Effector CD8-positive, alpha-beta T cell (primary cell): ENCODE measurements at places on chromosomes 1 and 21.
A peak's percentile ranks its signal among the peaks of the same experiment; 100 is the strongest.

DNA sequence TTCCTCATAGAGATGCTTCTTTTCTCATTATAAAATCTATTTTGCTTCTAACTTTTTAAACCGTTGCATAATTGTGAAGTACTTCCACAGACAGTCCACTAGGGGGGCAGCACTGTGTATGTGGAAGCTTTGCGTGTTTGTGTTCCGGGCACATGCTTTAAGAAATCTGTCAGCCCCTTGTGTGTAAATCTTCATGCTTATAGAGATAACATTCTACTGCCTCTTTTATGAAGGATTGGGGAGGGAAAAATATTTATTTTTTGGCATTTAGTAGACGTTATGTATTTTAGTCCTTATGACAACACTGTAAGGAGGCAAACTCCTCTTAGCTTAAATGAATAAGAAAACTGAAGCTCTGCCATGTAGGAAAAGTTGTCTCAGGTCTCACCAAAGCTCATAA lies 157.3 kb upstream of the PTGFR start:
- DNase-seq, result no peak

DNA sequence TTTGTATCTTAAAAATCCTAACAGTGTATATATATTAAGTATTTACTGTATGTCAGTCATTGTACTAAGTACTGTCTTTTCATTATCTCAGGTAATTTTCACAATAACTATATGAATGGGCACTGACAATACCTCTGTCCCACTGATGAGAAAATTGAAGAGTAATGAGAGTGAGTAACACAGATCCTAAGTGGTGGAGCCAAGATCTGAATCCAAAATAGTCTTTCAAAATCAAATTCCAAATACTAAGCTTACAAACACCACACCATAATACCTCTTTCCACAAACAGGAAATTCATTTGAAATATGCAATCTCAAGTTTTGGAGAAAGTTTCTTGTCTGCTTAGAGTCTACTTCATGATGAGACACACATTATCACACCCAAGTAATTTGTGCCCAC lies 105.9 kb upstream of the EDEM3 start:
- DNase-seq, result no peak

DNA sequence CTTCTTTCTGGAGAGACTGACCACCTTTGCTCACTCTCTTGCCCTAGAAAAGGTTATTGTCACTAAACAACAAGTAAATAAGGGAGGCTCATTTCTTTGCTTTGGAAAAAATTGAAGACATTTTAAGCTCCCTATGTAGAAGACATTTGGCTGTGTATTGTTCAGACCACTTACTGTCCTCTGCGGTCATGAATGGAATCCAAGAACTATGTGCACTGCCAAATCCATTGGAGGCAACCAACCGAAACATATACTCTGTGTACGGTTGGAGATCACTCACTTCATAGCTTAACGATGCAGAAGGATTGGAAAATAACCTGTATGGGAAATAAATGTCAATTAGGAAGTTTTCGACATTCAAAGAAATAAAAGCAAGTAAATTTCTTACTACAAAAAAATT lies 332.8 kb downstream of the KCTD3 start:
- DNase-seq, result no peak

GRCh38 chr1:212928323-212929291 lies 21.7 kb upstream of the VASH2 start:
- DNase-seq, result no peak

GRCh38 chr1:212281590-212281989 lies 3.6 kb upstream of the PPP2R5A start:
- no peak for DNase-seq

DNA sequence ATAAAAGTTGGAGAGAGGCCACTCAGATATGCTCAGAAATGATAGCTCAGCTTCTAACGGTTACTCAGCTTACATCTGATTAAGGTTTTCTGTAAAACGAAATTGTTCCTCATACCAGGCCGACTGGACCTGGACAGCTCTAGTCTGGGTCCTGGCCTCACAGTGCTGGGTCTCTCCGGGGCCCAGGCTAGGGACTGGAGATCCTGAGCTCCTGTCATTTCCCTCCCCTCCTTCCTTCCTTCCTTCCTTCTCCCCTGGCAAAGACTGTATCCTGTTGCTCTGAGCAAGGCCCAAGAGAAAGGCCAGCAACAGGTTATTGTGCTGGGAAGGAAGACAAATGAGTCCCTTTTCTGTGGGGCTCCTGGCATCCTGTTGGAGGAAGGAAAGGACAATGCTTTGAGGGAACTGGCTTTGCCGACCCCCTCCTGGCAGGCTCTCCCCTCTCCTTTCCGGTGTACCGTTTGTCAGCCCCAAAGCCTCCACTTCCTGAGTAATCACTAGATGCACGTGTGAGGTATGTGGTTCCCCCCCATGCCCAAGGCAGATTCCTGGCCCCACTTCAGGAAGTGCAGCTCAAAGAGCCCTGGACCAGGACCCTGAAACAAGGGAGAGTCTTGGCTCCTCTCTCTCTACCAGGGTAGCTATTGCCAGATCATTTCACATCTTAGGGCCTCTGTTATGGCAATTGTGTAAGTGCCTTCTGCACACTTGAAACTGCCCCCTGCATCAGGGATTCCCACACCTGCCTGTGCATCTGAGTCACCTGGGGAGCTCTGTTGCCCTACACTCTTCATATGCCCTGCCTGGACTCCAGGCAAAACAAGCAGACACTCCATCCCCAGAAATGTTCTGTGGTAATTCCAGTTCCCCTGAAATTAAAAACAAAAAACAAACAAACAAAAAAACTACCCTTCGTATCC lies 212.7 kb upstream of the FGGY start:
- no peak for DNase-seq

DNA sequence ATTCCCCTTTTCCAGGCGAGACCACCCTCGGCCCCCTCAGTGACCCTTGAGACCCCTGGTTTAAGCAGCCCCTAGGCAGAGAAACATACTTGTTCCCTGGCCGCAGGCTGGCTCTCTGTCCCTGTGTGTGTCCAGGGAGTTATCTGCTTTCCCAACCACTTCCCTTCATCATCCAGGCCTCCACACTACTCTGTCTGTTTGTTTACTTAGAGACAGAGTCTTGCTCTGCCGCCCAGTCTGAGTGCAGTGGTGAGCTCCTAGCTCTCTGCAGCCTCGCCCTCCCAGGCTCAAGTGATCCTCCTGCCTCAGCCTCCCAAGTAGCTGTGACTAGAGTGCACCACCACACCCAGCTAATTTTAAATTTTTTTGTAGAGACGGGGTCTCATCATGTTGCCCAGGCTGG lies 5.8 kb upstream of the VWA1 start:
- DNase-seq, result no peak

DNA sequence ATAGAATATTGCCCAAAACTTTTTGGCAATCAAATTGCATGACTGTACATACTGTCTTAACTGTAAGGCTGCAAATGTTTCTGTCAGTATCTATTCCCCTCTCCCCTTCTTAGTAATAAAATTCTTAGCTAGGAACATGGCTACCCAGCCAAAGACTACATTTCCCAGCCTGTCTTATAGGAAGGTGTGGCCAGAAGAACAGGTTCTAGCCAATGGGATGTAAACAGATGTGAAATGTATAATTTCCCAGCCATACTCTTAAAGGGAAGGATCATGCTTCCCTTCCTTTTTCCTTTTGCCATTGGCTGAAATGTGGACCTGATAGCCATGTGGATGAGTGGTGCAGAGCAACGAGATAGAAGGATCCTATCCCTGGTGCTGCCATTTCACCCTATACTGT lies 7.0 kb upstream of the HIVEP3 start:
- DNase-seq, result no peak

DNA sequence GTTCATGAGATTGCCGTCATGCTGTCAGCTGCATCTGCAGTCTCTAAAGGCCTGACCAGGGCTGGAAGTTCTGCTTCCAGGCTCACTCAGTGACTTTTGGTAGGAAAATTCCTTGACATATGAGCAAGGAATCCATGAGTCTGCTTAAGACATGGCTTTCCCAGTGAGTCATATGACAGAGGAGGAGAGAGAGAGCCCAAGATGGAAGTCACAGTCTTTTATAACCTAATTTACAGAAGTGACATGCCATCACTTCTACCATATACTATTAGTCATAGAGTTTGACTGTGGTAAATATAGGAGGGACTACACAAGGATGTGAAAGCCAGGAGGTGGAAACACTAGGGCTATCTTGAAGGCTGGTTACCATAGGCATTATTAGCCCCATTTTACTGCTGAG lies 115.2 kb downstream of the ROR1 start:
- DNase-seq, result no peak

- no peak for DNase-seq
Observed at GRCh38 chr21:31173881-31174555, 135.7 kb upstream of the KRTAP19-8 start.

DNA sequence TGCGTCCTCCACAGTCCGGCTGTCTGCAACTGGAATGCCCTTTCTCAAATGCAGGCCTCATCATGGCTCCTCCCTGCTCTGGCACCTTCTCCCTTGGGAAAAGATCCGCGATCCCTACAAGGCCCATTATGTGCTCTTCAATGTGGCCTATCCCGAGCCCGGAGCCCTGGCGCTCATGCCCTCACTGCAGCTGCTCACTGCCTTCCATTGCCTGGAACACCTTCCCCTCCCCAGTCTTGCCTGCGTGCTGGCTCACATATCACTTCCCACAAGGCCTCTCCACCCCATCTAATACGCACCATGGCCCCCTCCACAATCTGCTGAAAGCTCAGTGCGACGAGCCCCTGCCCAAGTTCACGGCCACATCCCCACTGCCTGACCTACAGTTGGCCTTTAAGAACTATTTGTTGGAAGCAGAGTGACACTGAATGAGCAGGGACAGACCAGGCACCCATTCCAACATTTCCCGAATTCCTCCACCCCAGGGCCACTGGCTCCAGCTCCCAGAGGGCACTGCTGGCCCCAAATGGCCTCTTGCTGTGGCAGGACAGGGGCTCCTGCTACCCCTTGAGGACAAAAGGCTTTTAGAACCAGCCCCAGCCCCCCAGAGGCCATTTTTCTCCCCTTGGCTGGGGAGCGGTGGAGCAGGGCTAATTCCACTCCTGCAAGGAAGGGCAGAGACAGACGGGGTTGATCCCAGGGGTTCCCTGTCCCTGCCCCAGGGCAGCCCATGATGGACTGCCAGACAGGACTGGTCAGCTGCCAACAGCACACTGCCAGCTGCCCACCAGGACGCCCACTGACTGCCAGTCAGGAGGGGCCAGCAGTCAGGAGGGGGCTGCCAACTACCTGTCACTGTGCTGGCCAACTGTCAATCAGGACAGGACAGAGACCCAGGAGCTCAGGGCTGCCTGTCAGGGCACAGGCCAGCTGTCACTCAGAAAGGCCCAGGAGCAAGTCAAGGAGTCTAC lies 64.8 kb downstream of the DHRS3 start:
- DNase-seq, result no peak

DNA sequence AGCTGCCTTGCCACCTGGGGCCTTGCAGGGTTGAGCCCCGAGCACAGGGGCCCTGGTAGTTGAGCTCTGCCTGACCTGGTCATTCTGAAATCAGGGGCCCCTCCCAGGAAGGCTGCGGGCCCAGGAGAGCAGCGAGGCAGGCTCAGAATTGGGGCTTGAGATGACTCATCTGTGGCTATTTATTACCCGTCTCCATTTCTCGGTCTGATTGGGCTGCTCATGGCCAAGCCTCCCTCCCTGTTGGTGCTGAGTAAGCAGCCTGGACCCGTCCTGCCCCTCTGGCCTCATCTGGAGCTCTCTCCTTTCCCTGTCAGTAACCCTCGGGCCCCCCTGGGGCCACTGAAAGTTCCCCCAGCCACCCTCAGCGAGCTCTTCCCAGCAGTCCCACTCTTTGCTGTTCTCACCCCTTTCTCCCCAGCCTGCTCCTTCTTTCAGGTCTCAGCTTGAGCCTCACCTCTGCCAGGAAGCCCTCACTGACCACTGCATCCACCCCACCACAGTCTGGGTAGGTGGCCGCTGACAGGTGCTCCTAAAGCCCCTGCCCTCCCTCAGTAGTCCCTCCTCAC lies 11.0 kb upstream of the TNFRSF8 start:
- DNase-seq, result no peak

- no peak for DNase-seq
Observed at GRCh38 chr1:91736715-91737615, 149.0 kb downstream of the TGFBR3 start.

DNA sequence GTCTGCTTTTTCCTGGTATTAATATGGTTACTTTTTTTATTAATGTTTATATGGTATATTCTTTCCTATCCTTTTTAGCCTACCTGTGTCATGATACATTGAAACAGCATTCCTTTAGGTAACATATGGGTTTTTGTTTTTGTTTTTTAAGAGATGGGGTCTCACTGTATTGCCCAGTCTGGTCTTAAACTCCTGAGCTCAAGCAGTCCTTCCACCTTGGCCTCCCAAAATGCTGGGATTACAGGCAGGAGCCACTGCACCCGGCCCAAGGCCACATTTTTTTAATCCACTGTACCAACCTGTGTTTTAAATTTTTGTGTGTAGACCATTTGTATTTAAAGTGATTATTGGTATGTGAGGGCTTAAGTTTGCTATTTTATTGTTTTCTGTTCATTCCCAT lies 43.1 kb downstream of the PKN2 start:
- no peak for DNase-seq

DNA sequence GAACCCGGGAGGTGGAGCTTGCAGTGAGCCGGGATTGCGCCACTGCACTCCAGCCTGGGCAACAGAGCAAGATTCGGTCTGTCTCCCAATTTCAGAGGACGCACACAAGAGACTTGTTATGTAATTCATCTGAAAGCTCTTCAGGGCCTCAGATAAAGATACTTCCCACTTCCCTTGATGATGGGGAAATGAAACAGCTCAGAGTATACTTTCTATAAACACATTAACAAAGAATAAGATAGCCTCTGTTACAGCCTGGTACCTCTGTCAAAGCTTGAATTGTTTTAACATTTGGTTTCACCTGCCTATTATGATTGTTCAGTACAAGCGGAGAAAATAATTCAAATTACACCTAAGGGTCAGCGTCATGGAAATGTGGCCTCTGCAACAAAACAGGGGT lies 622.9 kb upstream of the ADGRL4 start:
- DNase-seq, result no peak

GRCh38 chr1:93207211-93207610 lies 26.7 kb downstream of the CCDC18 start:
- DNase-seq, result no peak

DNA sequence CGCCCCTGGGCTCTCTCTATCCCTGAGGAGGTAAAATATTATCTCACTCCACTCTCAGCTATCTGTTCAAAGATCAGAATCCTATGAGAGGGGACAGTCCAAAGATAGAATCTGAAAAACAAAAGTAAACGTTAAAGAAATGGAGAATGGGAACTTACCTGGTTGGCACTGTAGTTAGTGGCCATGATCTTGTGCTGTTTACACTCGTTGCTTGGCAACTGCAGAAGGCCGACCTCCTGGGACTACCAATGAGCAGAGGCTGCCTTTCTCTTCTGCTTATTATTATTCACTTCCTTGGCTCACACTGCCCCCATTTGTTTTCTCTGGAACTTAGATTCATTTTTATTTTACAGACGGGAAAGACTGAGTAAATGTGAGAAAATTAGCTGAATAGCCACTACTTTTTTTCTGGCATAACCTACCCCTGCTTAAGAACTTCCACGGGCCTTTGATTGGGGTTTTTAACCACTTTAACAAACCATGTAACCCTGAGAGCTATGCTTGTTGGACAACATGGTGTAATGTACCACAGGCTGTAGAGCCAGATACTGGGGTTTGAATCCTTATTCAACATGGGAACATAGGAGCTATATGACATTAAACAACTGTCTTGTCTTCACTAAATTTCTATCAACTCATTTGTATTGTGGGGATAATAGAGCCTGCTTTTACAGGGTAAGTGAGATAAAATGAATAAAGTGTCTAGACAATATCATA lies at the start of gene CFAP126:
Gene CFAP126, minus strand, starts transcription at position 193 of the 717 bp plus-strand sequence. Its CDS starts 8 bp downstream, at position 185.
- peak; percentile 18 for DNase-seq
